ENCODE measurements at places on chromosomes 4 and X.

GRCh38 chr4:116391020-116391419, 694.4 kb downstream of the TRAM1L1 start:
- no peak for DNase-seq

DNA sequence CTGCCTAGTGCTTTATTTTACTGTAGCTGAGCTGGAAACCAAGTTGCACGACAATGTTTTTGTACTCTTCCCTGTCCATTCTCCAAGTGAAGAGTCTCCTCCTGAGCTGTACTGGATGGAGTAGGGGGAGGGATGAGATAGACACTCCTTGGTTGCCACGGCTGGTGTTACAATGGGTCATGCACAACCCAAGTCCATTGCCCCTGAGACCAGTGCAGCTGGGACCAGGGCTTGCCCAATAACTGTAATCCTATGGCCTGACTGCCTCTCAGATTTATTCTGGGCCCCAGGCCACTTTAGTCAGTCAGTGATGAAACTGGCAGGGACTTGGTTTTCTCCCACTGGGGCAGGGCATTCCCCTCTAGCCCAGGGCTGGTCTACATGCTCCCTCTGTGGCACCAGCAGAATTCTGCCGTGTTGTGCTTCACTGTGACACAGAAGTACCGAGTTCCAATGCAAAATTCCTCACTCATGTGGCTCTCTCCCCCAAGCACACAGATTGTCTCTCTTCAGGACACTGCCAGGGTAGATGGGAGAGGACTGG, 203.3 kb upstream of the PCDH18 start:
- no peak for DNase-seq

- no peak for DNase-seq
These were observed 78.3 kb upstream of the EGFL6 start for GRCh38 chrX:13491061-13491460.

DNA sequence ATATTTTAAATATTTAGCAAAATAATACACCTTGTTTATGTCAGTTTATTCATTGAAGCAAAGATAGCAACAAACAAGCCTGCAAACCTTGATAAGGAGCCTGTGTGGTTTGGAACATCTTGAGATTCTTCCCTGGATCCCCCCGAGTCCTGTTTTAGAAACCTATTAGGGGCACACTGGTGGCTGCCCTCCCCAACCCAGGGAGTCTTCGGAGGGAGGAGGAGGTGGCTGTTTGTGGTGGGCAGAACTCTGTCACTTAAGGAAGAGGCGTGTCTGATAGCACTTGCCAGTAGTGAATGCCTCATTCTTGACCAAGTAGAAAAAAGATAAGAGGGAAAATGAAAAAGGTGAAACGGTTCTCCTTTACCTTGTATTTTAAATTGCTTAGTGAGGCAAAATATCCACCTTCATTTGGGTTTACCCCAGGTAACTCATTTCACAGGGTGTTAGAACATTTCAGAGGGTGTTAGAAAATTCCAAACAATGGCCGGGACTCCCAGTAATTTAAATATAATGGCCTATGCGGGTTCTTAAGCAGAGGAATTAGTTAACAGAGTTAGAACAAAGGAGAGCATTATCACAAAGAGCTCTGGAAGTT, 10.4 kb downstream of the KIT start:
- no peak for DNase-seq

- DNase-seq = no peak
These were observed 694.4 kb upstream of the FAM241A start for GRCh38 chr4:111450867-111451266.

DNA sequence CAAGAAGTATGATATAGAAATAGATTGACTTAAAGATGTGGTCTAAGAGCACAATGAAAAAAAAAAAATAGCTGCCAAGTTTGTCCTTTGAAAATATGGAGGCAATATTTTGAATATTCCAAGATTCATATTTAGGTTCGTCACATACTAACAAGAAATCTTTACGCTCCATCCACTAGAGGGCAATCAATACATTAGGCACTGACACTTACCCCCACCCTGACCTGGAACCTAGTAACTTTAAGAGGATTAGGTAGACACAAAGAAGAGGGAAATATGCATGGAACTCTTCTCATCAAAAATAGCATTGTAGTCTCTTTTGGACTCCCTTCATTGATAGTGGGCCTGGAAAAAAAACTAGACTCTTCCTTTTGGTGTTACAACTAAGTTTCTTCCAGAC, 1108.1 kb downstream of the PCDH19 start:
- no peak for DNase-seq

GRCh38 chr4:57550198-57550597, 440.0 kb upstream of the IGFBP7 start:
- DNase-seq = peak; percentile 18

DNA sequence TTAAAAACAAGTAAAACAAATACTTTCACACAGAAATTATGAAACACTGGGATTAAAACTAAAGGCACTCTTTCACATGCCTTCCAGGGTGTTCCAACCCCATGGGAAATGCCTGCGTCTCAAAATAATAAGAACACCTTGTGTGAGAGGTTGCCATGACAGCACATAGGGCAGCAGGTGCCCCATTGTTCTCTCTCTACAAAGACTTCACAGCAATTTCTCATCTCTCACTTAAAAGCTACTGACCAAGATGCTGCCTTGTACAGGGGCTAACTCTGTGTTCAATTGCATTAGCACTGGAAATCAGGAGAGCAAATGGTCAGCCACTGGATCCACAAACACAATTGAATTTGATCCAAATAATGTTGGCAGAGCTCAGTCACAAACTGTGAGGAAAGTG, 102.5 kb upstream of the GALNTL6 start:
- no peak for DNase-seq

- no peak for DNase-seq
These were observed 51.3 kb upstream of the MAOA start for GRCh38 chrX:43604753-43605152.
